ENCODE measurements at places on chromosomes 3 and 15. TPM values are rescaled to one million over a fixed set of nuclear protein-coding genes. Genes with fewer than 3 reads are reported as not detected.

CKMT1B gene
- 41.2 TPM for total RNA-seq

GRCh38 chr3:71153713-71154112 is 429.8 kb downstream of the FOXP1 start:
- DNase-seq = no peak

GRCh38 chr15:84885801-84886200 is 1.3 kb downstream of the SLC28A1 start:
- DNase-seq = no peak

DNA sequence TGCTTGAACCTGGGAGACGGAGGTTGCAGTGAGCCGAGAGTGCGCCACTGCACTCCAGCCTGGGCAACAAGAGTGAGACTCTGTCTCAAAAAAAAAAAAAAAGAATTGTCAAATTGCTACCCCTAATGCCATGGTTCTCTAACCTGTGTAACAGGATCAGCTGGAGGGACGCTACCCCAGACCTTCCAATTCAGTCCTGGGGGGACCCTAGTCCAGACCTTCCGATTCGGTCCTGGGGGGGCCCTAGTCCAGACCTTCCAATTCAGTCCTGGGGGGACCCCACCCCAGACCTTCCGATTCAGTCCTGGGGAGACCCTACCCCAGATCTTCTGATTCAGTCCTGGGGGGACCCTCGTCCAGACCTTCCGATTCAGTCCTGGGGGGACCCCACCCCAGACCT is 29.8 kb upstream of the MUC20 start:
- no peak for DNase-seq

GOLGA6B gene
- not detected for total RNA-seq

CADM2 gene
- 0.13 TPM for total RNA-seq

HHATL gene
- 16.5 TPM for total RNA-seq

DNA sequence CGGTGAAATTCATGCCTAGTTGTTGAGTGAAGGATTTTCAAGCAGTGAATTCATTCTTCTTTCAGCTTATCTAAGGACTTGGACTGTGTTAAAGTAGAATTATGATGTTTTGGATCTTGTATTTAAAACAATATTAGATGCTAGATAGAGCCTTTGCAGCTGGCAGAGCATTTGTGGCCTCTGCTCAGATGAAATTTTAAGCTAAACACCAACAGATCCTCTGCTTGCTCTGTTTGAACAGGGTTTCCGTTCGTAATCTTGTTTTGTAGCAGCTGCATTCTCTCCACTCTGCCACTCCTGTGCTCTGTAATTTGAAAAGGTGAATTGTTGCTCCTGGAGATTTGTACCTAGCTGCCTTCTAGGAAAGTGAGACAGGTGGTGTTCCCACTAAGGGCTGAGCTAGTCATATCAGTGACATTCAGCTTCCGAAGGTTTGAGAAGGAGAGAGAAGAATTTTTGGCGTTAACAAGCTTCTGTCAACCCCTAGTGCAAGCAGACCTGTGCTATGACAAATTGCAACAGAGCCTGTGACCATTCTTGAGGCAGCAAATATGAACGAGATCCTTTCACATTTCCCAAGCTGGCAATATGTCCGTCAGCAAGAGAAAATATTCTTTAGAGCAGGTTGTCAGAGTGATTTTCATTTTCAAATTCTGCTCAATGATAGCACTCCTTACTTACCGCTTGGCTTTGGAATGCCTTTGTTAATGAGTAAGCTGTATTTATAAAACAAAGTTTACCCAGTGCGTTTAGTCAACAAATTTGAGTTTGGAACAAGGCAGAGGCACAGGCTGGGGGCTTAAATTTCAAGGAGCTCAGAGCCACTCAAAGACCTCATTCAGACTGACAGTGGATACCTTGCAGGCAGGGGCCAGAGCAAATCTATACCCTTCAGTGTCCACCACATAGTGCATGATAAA is 5.3 kb downstream of the CHST2 start:
- DNase-seq = peak; percentile 5

- peak; percentile 20 for DNase-seq
Measured at GRCh38 chr3:133447750-133448477, 48.1 kb downstream of the BFSP2 start.

DNA sequence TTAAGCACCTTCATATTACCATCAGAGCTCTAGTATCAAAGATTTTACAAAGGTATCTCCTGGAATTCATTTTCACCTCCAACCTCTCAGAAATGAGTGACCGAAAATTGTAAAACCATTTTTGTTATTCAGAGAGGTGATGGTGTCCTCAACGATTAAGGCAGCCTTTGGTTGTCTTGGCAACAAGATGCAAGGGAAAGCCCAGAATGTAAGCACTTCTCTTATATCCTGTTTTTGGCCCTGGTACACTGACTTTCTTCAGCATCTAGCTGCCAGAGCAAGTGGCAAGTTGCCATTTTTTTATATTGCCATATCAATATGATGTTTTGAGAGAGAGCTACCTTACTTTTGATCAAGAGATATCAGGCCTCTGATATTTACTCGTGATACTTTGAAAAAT is 384.9 kb upstream of the NECTIN3 start:
- DNase-seq = no peak

- DNase-seq = no peak
Measured at GRCh38 chr3:172980849-172981248, 160.2 kb downstream of the SPATA16 start.

CACNA2D2 gene
- total RNA-seq = 3.3 TPM

GRCh38 chr15:88878720-88879184 is 16.6 kb downstream of the HAPLN3 start:
- peak; percentile 31 for DNase-seq

GRCh38 chr3:157631478-157631877 is 128.3 kb upstream of the VEPH1 start:
- no peak for DNase-seq

GRCh38 chr3:10521772-10522441 is 16.5 kb upstream of the ATP2B2 start:
- no peak for DNase-seq

NR2E3 gene
- 0.54 TPM for total RNA-seq

DNA sequence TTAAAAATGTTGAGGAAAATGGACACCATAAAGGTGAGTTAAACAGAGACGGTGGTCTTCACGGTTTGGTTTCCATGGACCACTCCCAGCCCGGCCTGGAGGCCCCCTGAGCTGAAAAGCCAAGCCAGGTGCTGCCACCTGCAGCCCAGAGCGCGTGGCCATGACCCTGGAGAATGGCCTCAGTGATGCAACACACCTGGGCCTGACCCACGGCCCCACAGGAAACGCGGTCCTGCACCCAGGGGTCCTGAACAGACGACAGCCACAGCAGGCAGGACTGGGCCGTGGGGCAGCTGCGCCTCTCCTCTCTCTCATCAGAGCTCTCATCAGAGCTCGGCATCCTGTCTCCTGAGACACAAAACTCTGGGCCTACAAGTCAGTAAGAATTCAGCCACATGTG is 64.1 kb downstream of the NIPA2 start:
- DNase-seq = no peak

DNA sequence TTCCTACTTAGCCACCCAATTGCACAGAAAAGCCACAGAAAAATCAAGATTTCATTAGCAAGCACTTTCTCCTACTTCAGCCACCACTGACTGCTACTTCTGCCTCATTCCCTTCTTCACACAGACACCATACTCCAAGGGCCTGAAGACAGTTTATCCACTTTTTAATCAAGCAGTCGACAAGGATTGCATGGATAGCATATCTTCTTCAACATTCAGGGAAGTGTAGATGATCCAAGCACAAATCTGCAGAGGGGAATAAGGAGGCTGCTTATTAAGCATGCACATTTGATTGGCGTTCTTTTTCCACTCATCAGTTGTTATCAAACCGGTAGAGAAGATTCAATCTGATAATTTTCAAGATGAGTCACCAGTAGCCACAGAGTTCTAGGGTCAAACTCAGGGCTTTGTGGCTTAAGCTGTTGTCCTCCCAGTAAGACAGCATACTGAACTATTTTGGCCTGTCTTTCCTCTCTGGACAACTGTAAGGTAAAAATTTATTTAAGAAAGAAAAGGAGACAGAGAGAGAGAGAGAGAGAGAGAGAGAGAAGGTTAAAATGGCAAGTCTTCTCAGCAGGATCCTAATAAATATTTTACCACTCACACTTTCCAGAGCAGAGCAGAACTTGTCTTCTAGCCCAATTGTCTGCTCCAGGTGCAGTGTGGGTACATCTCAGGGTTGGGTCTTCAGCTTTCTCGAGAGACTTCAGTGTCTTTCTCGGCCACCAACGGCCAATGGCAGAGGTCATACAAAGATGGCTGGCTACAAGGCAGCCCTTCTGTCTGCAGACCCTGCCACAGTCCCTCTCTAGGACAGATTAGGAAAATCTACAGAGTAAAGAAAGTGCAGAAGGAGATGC is 80.6 kb upstream of the BHLHE40 start:
- no peak for DNase-seq

- DNase-seq = no peak
Measured at GRCh38 chr3:29004885-29005599, 275.8 kb upstream of the RBMS3 start.

XXYLT1 gene
- 14.6 TPM for total RNA-seq

DNA sequence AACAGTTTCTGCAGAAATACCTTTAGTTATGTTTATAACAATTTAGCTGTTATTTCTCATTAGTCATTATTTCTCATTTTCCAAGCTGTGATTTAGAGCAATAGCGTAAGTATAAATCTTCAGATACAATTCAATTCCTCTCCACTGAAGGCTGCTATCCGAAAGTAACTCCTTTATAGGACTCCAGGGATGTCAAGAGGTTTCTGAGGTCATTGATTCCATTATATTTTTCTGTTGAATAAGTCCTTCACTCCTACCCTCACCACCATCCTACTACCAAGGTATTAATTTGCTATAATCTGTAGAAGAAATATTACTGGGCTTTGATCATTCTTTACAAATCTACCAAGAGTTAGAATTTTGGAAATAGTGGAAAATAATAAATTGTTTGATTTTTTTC is 285.7 kb downstream of the CADM2 start:
- DNase-seq = no peak

- no peak for DNase-seq
Measured at GRCh38 chr3:122985539-122985938, 42.0 kb downstream of the SEMA5B start.

GRCh38 chr3:195005251-195005620 is 265.7 kb downstream of the XXYLT1 start:
- no peak for DNase-seq

HRH1 gene
- not detected for total RNA-seq

LMAN1L gene
- not detected for total RNA-seq

DNA sequence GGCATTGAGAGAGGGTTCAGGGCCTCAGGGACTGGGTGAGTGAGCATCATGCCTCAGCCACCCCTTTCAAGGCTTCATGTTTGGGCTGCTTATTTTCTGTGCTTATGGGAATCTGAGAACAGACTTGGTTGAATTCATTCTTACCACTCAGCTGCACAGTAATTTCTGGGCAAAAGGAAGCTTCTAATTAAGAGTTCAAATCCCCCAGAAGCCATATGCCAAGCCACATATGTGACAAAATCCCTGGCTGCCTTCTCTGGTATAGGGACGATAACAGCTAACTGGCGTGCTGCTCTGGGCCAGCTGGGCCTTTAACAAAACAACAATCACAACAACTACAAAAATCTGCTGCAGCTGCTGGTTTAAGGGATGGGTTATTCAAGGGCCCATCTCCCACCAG is 181.0 kb upstream of the ANKRD28 start:
- no peak for DNase-seq

ZCWPW2 gene
- total RNA-seq = 1.1 TPM

DNA sequence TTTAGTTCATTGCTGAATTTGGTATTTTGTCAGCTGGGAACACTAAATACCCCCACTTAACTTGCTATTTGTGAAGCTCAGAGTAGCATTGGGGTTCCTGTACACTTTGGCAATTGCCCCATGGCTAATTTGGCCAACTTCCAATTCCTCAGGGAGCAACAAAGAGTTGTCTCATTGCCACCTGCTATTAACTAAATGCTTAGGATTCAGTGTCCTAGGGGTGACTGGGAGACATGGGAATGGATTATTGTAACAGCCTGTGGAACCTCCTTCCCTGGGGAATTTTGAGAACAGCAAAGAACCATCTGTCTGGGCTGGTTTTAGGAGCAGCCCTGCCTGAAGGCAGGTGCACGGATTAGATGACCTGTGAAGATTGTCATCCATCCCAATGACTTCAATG is 437.4 kb upstream of the TPRG1 start:
- no peak for DNase-seq

GRCh38 chr15:88401996-88402656 is 65.1 kb downstream of the MRPL46 start:
- no peak for DNase-seq

WNT7A gene
- not detected for total RNA-seq

DCLK3 gene
- total RNA-seq = not detected

DNA sequence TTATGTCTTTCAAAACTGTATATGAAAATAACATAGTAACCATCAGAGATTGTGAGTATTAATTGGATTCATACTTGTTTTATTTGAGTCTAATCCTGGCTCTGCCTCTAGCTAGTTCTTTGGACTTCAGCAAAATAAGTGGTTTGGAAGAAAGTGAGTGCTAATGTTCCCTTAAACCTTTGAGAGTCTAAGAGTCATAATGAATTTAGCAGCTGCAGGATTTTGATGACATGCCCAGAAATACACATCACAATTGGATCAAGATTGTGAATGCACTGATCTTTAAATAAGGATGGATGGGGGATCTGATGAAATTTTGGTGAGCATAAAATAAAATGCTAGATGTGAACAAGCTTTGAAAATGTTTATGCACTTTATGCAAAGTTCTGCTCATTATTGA is 79.9 kb upstream of the FAM98B start:
- DNase-seq = no peak

- DNase-seq = no peak
Measured at GRCh38 chr3:100753846-100754245, 44.6 kb downstream of the TFG start.

- no peak for DNase-seq
Measured at GRCh38 chr3:47932421-47932820, 83.8 kb downstream of the MAP4 start.

DNA sequence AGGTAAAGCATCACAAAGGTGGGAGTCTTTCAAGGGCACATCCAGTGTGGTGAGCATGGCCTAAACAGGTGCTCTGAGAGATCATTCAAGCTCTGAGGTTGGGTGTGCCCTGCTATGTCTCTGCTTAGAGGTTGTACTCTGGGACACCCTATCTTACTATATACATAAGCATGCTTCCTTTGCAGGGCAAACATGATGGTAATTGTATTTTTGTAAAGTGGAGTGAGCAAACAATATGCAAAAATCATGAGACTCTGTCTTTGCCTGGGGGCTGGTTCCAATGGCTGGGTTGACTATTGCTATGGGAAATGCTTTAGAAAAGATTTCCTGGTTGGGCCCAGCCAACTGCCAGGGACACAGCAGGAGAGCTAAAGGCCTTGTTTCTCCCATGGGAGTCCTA is 315.1 kb upstream of the TLE3 start:
- DNase-seq = no peak

UROC1 gene
- total RNA-seq = not detected

DNA sequence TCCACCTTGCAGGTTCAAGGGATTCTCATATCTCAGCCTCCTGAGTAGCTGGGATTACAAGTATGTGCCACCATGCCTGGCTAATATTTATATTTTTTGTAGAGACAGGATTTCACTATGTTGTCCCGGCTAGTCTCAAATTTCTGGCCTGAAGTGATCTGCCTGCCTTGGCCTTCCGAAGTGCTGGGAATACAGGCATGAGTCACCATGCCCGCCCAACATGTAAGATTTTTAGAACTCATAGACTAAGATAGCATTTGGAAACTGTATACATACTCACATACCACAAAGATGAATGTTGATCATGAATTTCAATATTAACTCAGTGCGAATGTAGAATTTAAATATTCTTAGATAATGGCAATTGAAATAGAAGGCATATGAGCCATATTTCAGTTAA is 718.9 kb downstream of the NLGN1 start:
- DNase-seq = no peak

FGF7 gene
- 43.4 TPM for total RNA-seq

GRCh38 chr3:87196879-87197278 is 30.2 kb upstream of the CHMP2B start:
- DNase-seq = no peak
